ENCODE measurements at places on chromosomes 11 and 22.

DNA sequence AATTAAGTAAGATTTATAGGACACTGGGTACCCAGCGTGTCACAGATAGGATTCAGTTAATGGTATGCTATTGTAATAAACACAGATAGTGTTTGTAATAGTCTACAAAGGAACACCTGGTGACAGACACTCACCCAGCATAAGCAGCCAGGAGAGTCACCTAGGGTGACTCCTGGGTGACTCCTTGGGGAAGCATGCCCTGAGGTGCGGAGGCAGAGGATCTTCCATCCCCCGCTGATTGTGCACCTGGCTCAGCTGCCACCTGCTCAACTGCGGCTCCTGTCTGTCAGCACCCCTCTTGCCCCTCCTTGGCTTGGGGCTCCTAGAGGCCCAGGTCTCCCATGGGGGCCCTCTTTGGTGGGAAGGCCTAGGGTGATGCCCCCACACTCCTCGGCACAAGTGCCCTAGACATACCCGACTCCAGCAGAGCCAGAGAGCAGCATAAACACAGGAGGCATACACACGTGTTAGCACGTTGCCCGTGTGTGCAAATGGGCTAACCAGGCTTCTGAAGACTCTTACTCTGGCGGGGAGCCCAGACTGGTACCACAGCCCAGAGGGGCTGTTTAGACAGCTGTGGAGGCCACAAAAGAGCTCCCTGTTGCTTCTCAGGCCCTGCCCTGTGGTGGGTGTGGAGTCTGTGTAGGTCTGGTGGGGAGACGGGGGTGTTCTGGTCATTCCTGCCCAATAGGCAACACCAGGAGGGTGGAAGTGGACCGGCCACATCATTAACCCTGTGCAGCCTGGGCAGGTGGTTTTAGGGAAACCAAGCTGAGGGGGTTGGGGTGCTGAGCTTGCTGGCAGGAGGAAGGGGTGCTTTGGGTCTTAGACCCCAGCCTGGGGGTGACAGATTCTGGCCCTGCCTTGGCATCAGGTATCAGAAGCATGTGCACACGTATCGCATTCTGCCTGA lies 3.0 kb downstream of the INPPL1 start:
- no peak for DNase-seq

- DNase-seq = no peak
Observed at GRCh38 chr11:15901054-15901453, 455.3 kb downstream of the SOX6 start.

- no peak for DNase-seq
Observed at GRCh38 chr22:17575681-17576080, 12.4 kb downstream of the SLC25A18 start.

DNA sequence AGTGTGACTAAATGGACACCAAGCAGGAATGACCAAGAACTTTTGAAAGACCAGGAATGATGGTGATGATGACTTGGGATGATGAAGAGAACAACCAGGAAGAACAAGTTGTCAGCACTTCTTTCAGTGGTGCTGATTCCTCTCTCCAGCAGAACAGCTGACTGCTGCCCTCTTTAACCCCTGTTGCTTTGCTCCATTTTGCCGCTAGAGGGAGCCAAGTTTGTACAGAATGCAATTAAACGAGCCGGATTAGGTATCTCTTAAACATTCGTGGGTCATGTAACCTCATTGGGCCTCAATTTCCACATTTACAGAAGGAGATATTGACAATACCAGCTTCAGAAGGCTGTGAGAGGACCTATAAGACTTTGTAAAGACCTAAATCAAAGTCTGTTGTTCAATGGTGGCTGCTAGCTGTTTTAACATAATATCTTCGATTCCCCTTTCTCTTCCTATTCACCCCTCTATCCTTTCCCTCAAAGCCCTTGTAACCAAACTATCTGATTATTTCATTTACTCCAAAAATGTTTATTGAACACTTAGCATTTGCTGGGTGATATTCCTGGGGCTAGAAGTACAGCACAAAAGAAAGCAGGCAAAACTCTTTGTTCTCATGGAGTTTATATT lies 1.9 kb downstream of the OR4S1 start:
- DNase-seq = no peak

DNA sequence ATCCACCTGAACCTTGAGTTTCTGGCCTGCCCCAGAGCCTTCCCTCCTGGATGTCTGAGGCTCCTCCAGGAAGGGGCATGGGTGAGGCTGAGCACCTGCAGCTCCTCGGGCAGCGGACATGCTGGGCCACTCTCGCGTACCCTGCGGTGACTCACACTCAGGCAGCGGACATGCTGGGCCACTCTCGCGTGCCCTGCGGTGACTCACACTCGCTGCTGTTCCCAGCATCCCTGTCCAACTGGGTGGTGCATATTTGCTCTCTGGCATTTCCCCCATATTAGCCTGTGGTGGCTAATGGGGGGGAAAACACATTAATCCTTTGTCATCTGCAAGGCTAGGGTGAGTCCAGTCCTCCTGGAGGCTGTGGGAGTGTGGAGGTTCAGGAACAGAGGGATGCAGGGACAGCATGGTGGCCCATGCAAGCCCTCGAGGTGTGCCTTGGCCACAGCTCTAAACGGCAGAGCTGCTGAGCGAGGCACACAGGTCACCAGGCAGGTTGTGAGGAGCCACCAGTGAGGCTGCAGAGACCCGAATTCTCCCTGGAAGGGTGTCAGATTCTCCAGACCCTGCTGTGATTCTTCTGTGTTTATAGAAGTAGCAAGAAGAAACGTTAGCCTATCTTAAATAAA lies 728.1 kb downstream of the BRD1 start:
- no peak for DNase-seq
